ENCODE measurements at places on chromosomes 16 and 17.

DNA sequence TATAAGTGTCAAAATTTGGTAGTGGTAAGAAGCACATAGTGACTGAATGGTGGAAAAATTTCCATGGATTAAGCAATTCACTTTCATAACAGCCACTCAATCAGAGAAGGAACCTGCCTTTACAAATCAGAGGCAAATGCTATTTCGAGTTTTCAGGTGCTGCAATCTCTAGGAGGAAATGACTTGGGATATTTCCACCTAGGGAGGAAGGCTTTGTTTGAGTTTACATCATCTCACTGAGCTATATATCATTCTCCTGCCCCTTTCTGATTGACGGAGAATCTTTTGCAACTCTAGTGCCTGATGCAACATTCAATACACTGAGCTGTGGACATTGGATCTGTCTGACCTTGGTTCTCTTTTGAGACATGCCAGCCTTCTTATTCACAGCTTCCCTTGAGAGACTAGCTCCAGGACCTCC, 26.3 kb downstream of the MARCHF10 start:
- DNase-seq = no peak

DNA sequence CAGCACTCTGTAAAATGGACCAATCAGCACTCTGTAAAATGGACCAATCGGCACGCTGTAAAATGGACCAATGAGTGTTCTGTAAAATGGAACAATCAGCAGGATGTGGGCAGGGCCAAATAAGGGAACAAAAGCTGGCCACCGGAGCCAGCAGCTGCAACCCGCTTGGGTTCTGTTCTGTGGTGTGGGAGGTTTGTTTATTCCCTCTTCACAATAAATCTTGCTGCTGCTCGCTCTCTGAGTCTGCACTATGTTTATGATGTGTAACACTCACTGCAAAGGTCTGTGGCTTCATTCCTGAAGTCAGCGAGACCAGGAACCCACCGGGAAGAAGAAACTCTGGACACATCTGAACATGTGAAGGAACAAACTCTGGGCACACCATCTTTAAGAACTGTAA, 20.5 kb downstream of the TMEM100 start:
- no peak for DNase-seq

- DNase-seq = no peak
Observed at GRCh38 chr17:64441772-64442540, 7.0 kb upstream of the MILR1 start.

GRCh38 chr16:29000019-29000418, 15.2 kb downstream of the LAT start:
- DNase-seq = no peak

Measured in keratinocyte (primary cell).